Body of pancreas (tissue), 4 donors: ENCODE measurements at places on chromosomes 12 and 14. TPM values are rescaled to one million over a fixed set of nuclear protein-coding genes. Genes with fewer than 3 reads are reported as not detected.

Gene NAB2
- total RNA-seq = 4.0 TPM

Gene PKP2
- 31.9 TPM for total RNA-seq

Gene MSRB3
- total RNA-seq = 14.5 TPM

Gene DTX1
- total RNA-seq = 17.5 TPM

Gene CCDC198
- 97.8 TPM for total RNA-seq

DNA sequence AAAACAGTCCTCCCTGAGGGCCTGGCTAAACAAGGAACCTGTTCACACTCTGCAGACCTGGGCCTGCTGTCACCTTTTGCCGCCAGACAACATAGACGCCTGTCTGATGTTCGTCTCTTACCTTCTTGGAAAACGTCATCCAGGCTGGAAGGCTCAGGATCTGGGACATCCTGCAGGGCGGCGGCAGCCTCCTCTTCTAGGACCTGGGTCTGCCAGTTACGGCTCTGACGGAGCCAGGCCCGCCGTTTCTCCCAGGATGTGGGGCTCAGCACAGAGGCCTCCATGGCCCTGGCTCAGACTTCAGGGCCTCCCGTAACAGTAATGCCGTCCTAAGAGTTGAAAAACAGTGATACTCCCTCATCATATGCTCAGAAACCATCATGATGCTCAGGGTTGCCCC is 10.3 kb downstream of the TESPA1 start:
- no peaks in the 10 kb centered on the region for H3K36me3 ChIP-seq
- H3K27me3 ChIP-seq = no peaks in the 10 kb centered on the region
- no peak overlapping the region for H3K27ac ChIP-seq

DNA sequence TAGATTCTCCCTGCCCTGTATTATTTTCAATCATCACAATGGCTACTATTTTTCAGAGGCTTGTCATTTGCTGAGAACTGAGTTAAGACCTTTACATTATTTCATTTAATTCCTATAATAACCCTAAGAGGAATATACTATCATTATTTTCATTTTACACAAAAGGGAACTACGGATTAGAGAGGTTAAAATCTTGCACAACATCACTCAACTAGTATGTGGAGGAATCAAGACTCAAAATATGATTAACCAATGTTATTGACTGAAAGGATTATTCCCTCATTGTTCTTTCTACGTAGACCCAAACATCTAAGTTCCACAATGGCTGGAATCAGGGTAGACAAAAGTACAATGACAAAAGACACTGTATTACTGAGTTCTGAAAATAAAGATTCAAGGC is 45.0 kb downstream of the GPR65 start:
- H3K36me3 ChIP-seq = no peaks in the 10 kb centered on the region
- DNase-seq = no peak

DNA sequence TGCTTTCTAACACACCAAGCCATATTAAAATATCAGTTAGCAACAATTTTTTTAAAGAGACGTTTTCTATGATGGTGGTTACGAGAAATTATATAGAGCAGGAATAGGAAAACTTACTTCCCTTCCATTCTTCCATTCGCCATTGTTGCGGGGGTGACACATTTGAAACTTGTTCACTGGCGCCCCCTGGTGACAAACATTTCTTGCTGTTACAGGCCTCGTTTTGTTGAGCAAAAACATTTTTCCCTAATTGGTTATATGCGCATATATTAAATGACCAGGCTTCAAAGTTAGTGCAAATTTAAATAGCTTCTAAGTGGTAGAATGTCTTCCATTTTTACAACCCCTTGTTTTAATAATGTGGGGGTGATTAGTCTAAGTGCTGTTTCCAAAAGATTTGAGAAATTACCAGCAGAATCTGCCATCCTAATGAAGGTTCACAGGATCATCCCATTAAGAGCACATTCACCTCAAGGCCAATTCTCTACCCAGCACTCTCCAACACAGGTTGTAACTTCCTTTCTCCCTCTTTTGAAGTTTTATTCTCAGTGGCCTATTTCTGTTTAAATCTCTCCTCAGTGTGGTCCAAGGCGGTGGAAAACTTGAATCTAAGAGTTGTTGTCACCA is 1124.7 kb downstream of the FLRT2 start:
- H3K27ac ChIP-seq = no peak overlapping the region
- no peaks in the 10 kb centered on the region for H3K4me1 ChIP-seq
- no peaks in the 10 kb centered on the region for H3K36me3 ChIP-seq
- no peaks in the 10 kb centered on the region for H3K27me3 ChIP-seq
- peak; percentile 86 for DNase-seq

DNA sequence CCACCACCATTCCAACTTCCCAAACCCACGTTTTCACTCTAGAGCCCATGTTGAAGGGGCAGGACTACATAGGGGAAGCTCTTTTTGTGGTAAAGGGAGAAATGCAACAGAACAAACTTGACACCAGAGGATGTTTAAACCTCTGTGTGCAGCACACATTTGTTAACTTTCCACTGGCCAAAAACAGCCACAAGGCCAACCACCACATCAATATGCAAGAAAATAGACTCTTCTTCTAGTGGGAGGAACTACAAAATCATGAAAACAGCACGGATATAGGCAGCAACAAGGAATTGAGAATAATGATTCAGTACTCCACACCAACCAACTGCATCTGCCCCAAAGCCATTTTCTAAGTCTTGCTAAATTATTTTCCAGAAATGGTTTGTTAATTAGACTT is 66.3 kb upstream of the CEP83 start:
- DNase-seq = no peak
- no peaks in the 10 kb centered on the region for H3K36me3 ChIP-seq
- no peak overlapping the region for H3K27ac ChIP-seq
- no peak overlapping the region for H3K4me3 ChIP-seq

DNA sequence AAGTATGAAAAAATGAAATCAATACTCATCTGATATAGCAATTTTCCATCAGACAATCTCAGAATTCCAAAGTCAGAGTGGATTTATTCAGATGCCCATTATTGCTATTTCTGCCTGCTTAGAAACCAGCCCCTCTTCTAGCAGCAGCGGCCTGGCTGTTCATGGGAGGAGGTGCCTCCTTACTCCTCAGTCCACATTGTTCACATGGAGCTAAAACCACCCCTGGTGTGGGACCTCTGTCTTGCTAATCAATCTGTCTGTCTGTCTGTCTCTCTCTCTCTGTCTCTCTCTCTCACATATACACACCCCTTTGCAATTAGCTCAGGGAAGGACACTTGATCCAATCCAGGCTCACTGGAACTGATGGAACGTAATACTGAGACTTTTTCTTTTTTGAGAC is 176.1 kb downstream of the APAF1 start:
- H3K36me3 ChIP-seq = no peaks in the 10 kb centered on the region
- H3K27me3 ChIP-seq = no peaks in the 10 kb centered on the region
- no peaks in the 10 kb centered on the region for H3K4me1 ChIP-seq
- H3K4me3 ChIP-seq = no peak overlapping the region
- no peak for DNase-seq

DNA sequence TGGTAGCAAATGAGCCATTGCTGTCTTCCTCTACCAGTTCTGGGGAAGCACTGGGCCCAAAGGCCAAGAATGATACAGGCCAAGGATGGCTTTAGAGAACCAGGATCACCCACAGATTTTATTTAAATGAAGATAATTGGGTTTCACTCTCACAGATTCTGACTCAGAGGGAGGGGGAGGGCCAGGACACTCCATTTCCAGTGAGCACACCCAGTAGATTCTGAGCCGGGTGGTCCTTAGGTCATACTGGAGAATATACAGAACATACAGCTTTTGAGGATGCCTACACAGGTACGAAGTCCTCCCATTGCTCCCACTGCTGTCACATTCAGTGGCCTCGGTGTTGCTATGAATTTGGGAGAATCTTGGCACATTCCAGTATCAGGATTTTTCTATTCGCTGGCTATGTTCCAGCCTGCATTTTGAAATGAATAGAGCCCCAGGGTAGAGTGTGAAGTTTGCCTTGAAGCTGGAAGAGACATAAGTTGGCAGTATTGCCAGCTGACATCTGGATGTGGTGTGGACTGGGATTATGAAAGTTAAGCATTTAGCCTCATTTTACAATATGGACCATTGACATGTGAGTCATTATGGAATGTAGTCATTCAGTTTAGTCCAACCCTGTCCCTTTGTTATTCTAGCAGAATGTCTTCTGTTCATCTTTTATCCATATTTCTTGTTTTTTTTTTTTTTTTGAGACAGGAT is 45.8 kb upstream of the POC1B start:
- no peaks in the 10 kb centered on the region for H3K36me3 ChIP-seq
- H3K27ac ChIP-seq = no peak overlapping the region
- H3K4me3 ChIP-seq = no peak overlapping the region
- no peaks in the 10 kb centered on the region for H3K27me3 ChIP-seq
- no peak for DNase-seq
- no peaks in the 10 kb centered on the region for H3K4me1 ChIP-seq

GRCh38 chr12:48998497-48999353 is 450 bp downstream of the DDN start:
- DNase-seq = no peak
- H3K27ac ChIP-seq = no peak overlapping the region
- peak overlapping the region; percentile 50 for H3K4me3 ChIP-seq
- peaks cover 37% of the 10 kb centered on the region for H3K4me1 ChIP-seq
- no peaks in the 10 kb centered on the region for H3K27me3 ChIP-seq

- H3K36me3 ChIP-seq = no peaks in the 10 kb centered on the region
- H3K4me1 ChIP-seq = peaks cover 10% of the 10 kb centered on the region
- H3K4me3 ChIP-seq = no peak within 1 kb of the TSS
- DNase-seq = no peak
These were observed at the start of gene ADAMTS20 for GRCh38 chr12:43551971-43552559. Gene ADAMTS20, minus strand, starts transcription at chr12:43552203. Its CDS starts 282 bp downstream, at chr12:43551921.

DNA sequence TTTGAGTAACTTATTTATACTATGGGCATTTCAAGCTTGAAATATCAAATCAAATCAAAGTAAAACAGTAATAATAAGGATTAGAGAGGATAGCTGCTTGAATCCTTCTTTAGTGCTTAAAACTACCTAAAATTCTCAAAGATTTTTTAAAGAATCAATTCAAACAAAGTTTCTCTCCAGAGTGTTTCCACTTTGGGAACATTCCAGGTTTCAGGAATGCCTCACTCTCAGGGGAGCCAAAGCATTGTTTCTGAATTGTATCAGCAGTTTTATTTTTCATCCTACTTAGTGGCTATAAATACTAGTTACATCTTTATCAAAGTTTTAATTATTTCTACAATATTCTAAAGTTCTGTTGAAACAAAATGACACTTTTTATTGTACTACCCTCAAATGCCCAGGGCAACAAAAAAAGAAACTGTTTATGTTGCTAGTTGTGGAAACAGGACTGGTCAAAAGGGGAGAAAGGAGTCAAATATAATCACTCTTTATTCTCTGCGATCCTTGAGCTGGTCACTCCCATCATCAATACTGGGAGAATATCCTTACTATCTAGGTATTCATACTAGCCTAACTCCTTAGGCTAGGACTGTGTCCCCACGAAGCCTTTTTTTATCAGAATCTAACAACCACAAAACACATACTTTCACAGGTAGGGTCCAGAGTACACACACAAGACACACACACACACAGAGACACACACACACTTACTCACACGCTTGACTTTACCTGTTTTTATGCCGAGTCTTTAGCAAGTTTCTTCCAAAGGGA is 598 bp downstream of the RASSF9 start:
- DNase-seq = no peak
- peak overlapping the region; percentile 14 for H3K4me3 ChIP-seq
- H3K27ac ChIP-seq = peak overlapping the region; percentile 49
- peaks cover 11% of the 10 kb centered on the region for H3K4me1 ChIP-seq
- no peaks in the 10 kb centered on the region for H3K27me3 ChIP-seq

- H3K27ac ChIP-seq = no peak overlapping the region
- H3K4me1 ChIP-seq = no peaks in the 10 kb centered on the region
- DNase-seq = no peak
- no peaks in the 10 kb centered on the region for H3K36me3 ChIP-seq
- H3K4me3 ChIP-seq = no peak overlapping the region
These were observed 69.4 kb downstream of the SPATA7 start for GRCh38 chr14:88454886-88455285.

DNA sequence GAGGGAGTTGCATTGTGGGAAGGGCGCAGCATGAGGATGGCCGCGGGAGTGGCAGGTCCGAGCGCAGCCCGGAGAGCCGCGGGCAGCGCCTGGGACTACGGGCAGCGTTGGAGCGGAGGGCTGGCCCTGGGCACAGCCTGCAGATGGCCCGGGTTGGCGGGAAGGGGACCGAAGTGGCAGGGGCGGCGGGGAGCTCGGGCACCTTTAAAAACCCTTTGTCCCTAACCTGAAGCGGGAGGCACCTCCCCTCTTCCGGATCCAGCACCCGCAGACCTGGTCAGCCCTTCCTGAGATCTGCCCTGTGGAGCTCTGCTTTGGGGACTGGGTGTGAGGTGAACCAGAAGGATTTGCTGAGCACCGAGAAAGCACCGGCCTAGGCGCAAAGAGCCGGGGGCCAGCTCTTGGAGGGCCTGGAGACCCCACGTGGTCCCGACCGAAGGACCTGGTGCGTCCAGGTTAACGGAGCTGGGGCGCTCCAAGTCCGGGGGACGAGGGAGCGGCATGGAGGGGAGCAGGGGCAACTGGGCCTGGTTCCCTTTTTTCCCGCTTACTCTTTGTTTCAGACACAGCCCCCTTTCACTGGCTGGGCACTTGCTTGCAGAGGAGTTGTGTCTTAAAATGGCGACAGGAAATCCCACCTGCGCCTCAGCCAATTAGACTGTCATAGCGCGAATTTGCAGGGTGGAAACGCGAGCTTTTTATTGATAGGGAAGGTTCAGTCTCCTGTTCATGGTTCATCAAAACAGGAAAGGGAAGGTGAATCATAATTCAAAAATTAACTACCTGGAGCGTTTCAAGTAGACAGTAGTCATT is 792 bp upstream of the SLC38A1 start:
- peak; percentile 7 for DNase-seq
- peak overlapping the region; percentile 48 for H3K4me3 ChIP-seq
- no peaks in the 10 kb centered on the region for H3K27me3 ChIP-seq
- H3K27ac ChIP-seq = peak overlapping the region; percentile 86
- peaks cover 27% of the 10 kb centered on the region for H3K4me1 ChIP-seq

DNA sequence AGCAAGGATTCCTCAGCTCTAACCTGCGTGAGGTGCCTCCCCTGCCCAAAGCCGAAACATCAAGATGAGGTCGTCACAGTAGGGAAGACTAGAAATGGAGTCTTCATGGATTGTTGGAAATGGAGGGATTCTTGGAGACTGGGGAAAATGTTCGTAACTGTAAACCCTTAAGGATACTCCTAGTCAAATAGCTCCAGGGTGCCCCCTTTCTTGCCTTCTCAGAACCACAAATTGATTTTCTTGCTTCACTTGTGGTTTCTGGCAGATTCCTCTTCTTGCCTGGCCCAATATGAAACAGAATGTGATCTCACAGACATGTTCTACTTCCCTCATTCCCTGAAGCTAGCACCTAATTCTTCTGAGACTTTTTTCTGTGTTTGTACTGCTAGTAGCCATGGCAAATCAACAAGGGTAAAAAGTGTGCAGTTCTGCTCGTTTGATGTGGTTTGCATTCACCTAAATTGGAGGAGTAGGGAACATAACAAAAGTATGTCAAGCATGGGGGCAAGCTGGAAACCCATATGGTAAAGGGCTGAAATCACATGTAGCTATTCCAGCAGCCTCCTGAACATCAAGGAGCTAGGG is 332.0 kb downstream of the PAWR start:
- DNase-seq = no peak
- H3K27me3 ChIP-seq = no peaks in the 10 kb centered on the region
- H3K27ac ChIP-seq = no peak overlapping the region
- H3K4me3 ChIP-seq = no peak overlapping the region

- no peaks in the 10 kb centered on the region for H3K27me3 ChIP-seq
- no peak overlapping the region for H3K4me3 ChIP-seq
- H3K36me3 ChIP-seq = no peaks in the 10 kb centered on the region
- H3K4me1 ChIP-seq = no peaks in the 10 kb centered on the region
- H3K27ac ChIP-seq = no peak overlapping the region
These were observed 523.0 kb upstream of the FOXG1 start for GRCh38 chr14:28243600-28243999.
